ENCODE measurements at places on chromosomes 16 and 17. TPM values are rescaled to one million over a fixed set of nuclear protein-coding genes. Genes with fewer than 3 reads are reported as not detected.

- no peak for DNase-seq
Measured at GRCh38 chr16:6571044-6571443, 761.6 kb upstream of the RBFOX1 start.

DNA sequence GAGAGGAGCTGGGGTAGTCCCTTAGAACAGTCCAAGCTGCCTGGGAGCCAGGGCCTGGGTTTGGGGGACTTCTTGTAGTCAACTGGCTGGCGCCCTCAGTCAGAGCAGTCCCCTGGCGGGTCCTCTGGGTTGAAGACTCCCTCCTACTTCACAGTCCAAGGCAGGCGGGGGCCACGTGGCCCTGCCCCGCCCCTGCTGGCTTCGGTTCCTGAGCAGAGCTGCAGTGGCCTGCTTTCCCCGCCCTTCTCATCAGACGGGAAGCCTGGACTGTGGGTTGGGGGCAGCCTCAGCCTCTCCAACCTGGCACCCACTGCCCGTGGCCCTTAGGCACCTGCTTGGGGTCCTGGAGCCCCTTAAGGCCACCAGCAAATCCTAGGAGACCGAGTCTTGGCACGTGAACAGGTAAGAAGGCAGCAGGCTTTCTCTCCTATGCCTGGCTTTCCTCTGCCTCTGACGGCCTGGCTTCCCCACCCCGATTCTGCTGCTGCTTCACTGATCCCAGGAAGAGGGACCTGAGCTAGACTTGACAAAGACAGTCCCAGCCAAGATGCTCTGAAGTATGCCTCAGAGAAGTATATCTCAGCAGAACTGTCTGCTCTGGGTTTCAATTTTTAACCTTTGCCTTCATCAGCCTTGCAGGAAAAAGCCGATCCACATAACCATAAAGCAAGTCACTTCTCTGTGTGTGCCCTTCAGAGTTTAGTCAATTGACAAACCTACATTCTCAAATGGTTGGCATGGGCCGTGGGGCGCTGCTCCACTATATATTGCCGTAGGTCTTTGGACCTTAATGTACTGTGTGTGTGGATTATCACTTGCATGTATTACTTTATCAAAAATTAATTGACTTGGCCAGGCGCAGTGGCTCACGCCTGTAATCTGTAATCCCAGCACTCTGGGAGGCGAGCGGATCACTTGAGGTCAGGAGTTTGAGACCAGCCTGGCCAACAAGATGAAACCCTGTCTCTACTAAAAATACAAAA, 56.3 kb downstream of the SF3B3 start:
- DNase-seq: peak; percentile 81

DNA sequence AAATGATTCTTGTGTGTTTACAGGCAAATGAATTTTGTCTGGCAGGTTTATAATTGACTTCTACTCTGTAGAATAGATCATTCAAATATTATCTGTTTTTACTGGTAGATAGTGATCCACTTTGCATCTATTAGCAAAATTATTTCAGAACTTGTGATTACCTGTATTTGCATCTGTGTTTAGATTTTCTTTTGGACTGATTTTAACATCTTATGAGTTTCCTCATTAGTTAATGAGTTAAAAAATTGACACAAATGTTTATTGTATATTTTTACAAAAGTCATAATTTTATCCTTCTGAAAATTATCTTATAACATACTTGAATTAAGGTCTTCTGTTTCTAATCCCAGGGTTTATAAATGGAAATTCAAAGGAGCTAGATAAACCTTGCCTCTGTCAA, 132.0 kb upstream of the KCNJ16 start:
- no peak for DNase-seq

GRCh38 chr16:71569621-71570020, 7.3 kb downstream of the TAT start:
- no peak for DNase-seq

GRCh38 chr17:18179196-18179595, 4.4 kb upstream of the ALKBH5 start:
- no peak for DNase-seq

- DNase-seq: peak; percentile 29
Measured at GRCh38 chr17:44930667-44931066, 15.4 kb upstream of the GFAP start.

DNA sequence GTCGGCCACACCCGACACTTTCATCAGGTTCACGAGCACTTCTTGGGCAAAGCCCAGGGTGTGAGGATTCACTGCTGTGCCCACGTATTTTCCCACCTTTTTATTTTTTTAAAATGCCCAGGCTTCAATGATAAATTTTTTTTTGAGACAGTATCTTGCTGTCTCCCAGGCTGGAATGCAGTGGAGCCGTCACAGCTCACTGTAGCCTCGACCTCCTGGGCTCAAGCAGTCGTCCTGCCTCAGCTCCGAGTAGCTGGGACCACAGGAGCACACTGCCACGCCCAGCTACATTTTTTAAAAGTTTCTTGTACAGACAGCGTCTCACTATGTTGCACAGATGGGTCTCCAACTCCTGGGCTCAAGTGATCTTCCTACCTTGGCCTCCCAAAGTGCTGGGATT, 17.8 kb downstream of the UTS2R start:
- no peak for DNase-seq

DNA sequence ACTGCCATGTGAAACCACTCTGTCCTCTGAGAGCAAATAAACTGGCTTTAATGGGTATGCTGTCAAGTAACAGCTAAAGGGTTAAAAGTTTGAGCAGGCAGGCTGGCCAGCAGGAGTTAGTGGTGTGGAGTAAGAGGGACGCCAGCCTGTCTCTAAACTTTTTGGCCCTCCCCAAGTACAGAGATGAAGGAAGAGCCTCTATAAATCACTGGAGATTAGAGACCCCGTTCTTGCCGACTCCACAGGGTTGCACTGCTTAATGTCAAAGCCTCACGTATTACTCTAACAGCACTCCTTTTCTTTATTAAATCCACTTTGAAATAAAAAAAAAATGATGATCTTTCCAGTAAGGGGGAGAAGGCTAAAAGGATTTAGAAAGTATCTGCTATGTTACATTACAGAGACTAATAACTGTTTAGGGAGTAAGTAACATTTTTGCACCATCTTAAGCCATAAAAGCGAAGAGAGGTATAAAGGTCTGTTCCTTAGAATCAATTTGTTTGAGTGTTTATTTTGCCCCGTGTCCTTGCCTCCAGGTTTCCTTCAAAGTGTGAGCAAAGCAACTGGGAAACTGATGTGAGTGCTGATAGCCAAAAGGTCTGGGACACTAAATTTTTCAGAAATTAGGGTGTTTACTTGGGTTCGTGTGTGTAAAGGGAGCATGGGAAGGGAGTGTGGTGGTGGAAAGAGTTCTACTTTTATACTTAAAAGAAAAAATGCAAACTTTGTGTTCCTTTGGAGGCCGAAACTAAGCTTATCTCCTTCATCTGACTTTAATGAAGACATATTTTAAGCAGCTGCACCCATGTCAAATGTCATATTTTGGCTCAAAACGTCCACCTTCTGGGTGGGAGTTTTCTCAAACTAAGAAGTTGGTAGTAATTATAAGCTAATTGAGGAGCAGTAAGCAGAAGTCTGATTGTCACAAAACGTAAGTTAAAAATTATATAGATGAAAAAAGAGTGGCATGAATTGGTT, 109.9 kb upstream of the TBX2 start:
- DNase-seq: no peak

GRCh38 chr16:11708421-11708820, 34.2 kb downstream of the TXNDC11 start:
- no peak for DNase-seq

DNA sequence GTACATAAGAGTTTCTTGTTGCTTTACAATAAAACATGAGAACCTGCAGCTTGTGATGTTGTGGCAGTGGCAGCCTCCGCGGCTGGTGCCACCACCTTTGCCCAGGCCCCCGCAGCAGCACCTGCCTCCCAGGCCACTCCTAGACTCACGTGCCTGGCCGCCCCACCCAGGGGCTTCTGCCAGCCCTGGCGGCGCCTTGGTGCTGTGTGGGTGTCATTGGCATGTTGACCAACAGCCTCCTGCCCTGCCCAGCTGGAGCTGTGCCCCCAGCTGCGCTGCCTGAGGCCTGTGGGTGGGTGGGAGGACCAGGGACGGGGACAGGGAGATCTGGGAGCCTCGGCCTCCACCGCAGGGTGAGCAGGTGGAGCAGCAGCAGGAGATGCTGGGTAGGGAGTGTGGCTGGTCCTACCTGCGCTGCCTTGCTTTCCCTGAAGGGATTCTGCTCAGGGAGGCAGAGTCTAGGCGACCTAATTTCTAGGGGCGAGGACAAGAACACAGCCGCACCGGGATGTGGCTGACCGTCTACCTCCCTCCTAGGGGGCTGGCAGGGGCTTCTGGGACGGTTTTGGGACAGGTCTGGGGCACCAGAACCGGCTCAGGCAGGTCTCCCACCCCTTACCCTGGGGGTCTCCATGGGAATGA, 428 bp upstream of the DNASE1L2 start:
- no peak for DNase-seq

- no peak for DNase-seq
Measured at GRCh38 chr16:24745391-24745790, 15.9 kb downstream of the TNRC6A start.

DNA sequence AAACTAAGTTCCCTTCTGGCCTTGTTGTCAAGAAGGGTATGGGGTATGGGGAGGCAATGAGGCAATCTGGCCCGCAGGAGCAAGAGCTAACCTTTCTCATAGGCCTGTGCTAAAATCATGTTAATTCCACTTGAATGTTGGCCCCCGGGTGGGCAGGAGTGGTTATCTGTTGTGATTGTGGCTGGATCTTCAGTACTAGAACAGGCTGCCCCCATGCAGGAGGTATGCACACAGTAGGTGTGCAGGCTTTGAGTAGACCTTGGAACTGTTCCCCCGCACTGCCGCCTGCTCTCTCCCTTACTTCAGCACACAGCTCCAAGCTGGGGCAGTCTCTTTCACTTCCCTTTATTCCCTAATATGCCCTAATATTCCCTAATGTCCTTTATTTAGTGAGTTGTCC, 52.4 kb upstream of the TANGO6 start:
- no peak for DNase-seq

- no peak for DNase-seq
Measured at GRCh38 chr17:14813649-14814370, 451.3 kb downstream of the PMP22 start.

DNA sequence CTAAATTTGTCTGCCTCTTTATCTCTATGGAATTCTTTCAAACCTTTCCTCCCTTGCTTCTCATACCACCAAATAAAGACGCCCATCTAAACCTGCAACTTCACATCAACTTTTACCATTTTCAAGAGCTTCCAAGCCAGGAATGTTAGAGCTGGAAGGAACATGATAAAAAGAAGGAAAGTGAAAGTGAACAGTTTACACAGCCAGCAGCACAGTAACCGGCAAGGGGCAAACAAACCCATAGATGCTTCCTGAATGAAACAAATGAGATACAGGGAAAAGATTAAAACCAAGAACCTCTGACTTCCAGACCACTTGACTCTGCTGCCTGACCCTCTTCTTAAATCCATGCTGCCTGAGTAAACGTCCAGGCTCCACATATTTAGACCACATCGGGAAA, 231.1 kb upstream of the CA10 start:
- no peak for DNase-seq

GRCh38 chr17:58097384-58098088, 14.3 kb downstream of the DYNLL2 start:
- DNase-seq: no peak

DNA sequence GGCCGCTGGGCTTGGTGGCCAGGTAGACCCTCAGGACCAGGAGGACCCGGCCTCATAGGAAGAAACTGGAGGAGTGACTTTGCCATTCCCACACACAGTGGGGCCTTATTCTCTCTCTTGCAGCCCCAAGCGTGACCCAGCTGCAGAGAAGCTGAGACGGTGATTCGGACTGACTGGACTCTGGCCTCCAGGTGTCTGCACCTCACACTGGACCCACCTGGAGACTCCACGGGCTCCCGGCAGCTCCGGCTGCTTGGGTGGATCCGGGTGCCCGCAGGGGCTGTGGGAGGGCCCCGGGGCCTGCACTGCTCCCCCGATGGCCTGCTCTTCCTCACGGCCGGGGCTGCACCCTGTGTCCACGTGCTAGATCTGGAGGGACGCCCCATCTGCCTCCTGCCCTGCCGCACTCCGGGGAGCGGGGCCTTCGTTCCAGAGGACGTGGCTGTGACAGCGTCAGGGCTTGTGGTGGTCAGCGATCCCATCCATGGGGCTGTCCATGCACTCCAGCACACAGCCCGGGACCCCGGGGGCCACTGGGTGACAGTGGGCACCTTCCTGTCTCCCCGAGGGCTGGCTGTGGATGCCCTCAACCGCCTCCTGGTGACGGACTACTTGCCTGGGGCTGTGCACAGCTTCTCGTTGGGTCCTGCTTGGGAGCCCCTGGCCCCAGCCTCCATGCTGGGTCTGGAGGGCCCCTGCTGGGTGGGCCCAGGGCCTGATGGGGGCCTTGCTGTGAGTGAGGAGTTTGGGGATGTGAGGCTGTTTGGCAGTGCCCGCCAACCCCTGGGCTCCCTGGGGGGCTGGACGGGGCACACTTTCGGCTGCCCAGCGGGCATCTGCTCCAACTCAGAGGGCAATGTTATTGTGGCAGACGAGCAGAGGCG, 810 bp downstream of the NHLRC4 start:
- no peak for DNase-seq

DNA sequence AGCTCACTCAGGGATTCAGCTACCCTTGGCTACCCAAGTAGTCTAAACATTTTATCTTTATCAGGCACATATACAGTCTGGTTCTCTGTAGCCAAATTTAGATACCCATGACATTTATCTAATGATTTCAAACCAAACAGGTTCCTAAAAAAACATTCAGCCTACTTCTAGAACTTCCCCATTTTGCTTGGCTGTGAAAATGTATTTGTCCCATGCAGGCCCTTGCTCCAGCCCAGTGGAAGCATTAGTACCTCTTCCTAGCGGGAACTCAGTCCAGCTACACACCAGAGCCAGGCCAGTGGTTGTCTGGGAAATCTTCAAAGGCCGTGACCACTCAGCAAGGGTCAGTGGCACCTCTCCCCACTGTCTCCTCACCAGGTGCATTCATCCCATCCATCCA, 26.2 kb upstream of the NAGLU start:
- DNase-seq: peak; percentile 48

The SLC16A13 gene
- total RNA-seq: 1.1 TPM

The TBC1D3H gene
- not detected for total RNA-seq

The ALOXE3 gene
- total RNA-seq: not detected

The KRT31 gene
- not detected for total RNA-seq

The HEATR9 gene
- not detected for total RNA-seq

The CTRL gene
- 0.82 TPM for total RNA-seq

The CD68 gene
- 24.6 TPM for total RNA-seq

The CDC27 gene
- 59.5 TPM for total RNA-seq

The OTOP3 gene
- total RNA-seq: not detected

The MPP3 gene
- total RNA-seq: 5.4 TPM

The HBA1 gene
- not detected for total RNA-seq

The TMEM204 gene
- 46.0 TPM for total RNA-seq
